ENCODE measurements at places on chromosomes 4 and X.

- no peak for DNase-seq
Observed at GRCh38 chr4:2634014-2634413, 97.6 kb downstream of the FAM193A start.

DNA sequence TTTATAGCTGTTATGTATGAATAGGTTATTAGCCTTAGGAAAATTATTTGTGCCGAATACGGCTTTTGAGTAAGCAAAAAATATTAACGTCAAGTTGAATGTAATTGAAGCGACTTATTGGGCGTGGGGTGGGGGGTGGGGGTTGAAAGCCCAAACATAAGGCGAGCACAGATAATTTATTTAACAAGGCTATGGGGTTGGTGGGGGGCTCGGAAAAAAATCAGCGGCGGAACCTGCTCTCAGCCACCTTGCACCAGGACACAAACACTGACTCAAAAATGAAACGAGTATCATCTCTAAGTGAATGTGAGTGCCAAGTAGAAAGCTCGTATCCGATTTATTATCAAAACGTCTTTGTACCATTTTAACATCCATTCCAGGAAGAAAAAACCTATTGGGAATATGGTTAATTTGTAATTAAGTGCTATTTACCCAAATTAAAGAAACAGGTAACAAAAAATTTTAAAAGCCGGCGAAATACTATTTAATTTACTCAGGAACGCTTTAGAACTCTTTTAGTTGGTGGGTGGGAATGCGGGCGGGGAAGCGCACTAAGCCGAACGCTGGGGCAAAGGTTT is 902 bp upstream of the LARP1B start:
- DNase-seq, result peak; percentile 61

- no peak for DNase-seq
Observed at GRCh38 chr4:123593655-123594054, 197.1 kb downstream of the SPRY1 start.

- no peak for DNase-seq
Observed at GRCh38 chr4:40194602-40195161, 2.1 kb upstream of the RHOH start.

DNA sequence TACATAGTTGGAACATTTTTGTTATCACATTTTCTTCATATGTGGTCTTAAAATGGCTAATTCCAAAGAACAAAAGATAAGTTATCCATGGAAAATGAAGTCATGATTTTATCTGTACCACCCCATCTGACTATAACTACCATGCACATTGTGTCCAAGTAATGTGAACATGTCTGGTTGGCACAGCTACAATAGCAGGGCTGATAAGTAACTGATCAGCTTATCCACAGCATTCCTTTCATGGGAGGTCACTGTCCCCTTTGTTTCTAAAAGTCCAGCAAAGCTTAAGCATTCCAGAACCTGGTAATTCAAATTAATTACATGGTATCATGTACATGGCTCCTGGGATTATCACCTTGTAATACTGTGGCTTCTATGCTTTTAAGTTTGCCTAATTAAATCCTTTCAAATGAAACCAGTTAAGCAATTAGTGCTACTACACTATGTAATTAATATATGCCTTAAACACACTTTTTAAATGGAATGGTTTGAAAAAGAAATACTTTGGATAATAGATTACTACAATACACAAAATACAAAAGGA is 21.1 kb upstream of the SORBS2 start:
- peak; percentile 92 for DNase-seq

DNA sequence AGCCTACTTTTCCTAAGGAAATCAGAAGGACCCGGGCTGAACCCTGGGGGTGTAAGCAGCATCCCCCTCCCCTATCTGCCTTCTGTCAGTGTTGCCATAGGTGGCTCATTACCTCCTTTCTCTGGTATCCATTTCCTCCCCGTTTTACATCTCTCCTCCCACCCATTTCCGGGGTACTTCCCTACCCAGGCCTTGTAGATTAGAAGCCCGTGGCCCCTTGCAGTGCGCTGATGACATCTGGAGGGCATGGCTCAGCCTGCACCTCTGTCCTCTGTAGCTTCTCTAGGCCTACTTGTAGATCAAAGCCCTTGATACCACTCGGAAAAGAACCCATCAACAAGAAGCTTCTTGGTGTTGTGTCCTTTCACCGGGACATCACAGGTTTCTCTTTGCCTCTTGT is 71.8 kb downstream of the NBDY start:
- DNase-seq, result no peak

- no peak for DNase-seq
Observed at GRCh38 chr4:183852910-183853547, 52.1 kb upstream of the STOX2 start.

GRCh38 chr4:19379191-19379708 is 872.5 kb upstream of the SLIT2 start:
- DNase-seq, result no peak

GRCh38 chr4:90419124-90419711 is 292.0 kb downstream of the CCSER1 start:
- peak; percentile 73 for DNase-seq

GRCh38 chr4:98232202-98232601 is 29.0 kb upstream of the RAP1GDS1 start:
- DNase-seq, result no peak

- DNase-seq, result no peak
Observed at GRCh38 chr4:125021189-125021588, 293.6 kb upstream of the FAT4 start.

DNA sequence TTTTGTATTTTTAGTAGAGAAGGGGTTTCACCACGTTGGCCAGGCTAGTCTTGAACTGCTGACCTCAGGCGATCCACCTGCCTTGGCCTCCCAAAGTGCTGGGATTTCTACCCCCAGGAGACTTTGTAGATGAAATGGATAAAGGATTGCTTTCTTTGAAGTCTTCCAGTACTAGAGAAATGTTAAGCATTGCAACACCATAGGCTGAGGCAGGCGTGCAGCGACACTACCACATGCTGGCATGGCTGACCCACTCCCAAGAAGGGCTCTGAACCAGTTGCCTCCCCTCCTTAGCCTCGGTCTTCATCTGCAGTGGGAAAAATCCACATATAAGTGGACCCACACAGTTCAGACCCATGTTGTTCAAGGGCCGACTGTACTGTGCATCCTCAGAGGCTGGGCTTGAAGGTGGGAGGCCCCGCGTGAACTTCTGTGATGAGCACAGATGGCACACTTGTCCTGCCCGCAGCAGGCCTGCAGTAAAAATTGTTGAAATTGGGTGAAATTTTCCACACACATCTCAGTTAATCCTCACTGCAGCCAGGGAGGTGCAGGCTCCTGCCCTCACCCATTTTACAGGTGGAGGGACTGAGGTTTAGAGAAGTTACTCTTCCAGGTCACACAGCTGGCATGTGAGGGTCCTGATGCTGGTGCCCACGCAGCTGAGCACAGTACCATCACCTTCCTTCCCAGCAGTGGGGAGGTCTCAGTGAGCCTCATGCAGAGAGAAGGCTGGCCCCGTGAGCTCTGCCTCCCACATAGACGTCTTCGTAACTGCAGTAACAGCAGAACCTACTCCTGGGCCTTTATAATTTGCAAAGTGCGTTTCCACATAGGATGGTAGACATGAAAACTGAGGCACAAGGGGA is 35.5 kb downstream of the HTRA3 start:
- DNase-seq, result no peak

DNA sequence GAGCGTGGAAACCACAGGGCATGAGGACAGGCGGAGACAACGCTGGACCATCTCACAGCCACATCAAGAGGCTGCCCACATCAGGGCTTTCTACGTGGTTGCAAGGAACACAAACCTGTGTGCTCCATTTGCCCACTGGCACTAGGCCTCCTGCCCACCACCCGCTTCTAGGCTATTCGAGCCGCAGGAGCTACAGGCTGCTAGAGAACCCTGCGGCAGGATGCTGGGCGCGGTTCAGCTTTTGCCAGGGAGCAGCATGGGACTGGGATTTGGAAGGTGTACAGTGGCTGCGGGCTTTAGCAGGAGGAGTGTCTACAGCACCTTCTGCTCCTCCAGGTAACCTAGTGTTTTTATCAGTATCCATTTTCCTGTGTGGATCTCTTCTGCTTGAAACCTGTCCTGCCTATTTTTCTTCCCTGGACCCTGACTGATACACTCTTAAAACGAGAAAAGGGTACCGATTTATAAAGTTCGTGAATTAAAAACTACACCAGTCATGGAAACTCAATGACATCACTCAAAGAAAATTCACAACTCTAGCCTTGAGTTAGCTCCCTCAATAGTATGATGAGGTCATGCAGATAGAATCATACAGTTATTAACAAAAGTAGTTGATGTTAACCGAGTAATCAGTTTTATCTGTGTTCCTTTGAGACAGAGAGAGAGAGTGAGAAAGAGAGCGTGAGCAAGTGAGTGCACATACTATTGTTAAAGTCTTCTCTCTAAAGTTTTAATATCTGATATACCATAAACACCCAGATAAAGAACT is 12.8 kb downstream of the NOP14 start:
- DNase-seq, result no peak

DNA sequence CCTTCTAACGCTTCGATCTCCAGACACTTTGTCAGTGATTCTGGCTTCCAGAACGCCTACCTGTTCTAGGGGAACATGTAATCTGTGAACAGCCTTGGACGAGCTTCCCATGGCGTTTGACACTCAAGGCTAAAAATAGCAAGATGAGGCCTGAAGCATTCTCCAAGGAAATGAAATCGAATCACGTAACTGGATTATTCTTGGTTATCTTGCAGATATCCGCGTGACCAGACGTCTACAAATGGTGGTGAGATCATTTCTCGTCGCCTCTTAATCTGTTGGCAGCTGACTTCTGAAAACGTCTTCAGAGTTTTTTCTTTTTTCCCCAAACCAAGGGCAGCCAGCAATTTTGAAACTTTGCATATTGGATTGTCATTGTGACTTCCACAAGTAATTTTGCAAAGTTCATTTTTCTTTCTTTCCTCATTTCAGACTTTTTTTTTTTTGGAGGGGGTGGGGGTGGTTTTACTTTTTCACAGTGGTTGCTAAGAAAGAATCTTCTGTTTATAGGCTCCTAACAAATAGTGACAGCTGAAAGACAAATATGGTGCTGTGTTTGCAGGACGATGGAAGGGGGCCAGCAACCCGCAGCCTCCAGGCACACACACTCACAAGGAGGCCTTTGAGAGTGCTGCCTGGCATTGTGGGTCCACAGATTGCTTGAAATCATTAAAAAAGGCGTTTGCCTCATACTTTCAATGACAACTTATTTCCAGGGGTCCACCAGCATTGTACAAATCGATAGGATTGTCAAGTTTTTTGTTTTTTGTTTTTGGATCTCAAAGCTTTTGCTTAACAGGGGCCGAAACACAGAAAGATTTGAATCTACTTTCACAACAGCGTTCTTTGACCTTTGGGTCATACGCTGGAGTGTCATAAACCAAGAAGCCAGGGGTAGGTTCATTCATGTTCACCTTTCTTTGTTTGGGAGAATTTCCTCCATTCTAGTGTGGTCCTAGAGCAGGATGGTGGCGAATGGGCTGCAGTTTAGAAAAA is 32.4 kb upstream of the PDLIM3 start:
- no peak for DNase-seq

DNA sequence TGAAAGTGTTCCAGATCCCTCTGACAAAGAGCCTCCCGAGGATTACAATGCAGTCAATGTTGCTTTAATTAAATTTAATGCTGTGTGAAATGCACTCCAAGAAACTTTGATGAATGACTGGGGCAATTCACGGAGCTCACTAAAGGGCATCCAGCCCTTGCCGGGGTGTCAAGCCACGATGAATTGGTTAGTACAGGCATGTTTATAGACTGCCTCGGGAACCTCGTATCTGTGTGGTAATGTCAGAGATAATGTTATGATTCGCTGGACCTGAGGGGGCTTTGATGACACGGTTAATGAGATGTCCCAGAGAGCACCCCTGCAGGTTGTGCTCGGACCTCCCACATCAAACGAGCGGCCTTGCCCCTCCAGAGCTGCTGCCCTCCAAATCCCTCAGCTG is 428.8 kb downstream of the NKX6-1 start:
- no peak for DNase-seq

DNA sequence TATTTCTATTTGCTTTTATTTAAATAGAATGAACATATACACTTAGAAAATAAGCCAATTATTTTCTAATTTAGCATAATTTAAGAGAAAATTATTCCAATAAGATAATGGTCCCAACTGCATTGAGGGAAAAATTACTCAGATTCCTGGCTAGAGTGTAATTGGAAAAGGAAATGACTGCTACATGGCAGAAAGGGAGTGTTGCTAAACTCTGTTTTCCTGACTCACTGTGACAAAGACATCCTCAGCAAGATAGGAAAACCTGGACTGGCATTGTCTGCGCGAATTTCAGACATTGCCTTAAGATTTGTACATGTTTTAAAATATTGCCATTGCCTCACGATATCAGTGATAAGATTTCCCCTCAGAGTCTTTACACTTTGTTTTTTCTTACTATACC is 8.2 kb downstream of the TNIP3 start:
- peak; percentile 39 for DNase-seq

GRCh38 chr4:16110199-16110598 is 26.4 kb upstream of the PROM1 start:
- DNase-seq, result no peak

DNA sequence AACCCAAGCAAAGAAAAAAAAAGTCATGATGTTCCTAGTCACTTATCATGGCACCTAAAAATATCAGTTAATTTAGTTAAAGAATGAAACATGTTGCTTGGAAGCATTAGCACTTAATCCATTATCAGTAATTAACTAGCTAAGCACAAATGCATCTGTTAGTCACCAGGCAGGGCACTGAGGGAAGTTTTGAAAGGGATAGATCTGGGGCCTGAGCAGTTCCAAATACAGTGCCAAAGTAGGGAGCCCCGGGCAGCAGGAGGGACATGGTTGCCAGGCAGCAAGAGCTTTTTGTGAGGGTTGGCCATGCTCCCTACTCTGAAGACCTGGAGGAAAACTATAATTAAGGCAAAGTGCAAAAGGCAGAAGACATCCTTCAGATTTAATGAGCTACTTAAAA is 62.0 kb downstream of the PHKA1 start:
- no peak for DNase-seq

DNA sequence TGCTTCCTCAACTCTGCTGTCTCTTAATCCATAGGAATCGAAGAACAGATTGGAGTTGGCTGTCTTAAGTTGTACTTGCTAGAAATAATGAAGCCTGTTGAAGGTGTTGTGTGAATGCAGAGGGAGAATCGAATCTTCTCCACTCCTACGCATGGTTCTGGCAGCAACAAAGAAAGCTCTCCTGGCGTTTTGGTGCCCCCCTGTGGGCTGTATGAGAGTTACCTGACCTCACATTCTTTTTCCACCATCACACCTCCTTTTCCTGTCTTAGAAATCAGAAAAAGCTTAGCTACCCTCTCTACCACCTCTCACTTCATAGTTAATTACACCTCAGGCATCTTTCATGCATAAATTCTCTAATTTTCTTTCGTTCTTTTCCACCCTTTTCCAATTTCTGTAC is 16.3 kb downstream of the KLF8 start:
- DNase-seq, result no peak

- no peak for DNase-seq
Observed at GRCh38 chrX:39451046-39451445, 646.7 kb downstream of the BCOR start.

GRCh38 chrX:132676561-132677186 is 187.8 kb upstream of the MBNL3 start:
- DNase-seq, result no peak

GRCh38 chrX:51461053-51462044 is 35.0 kb downstream of the NUDT11 start:
- DNase-seq, result peak; percentile 6

GRCh38 chr4:110344165-110344564 is 131.8 kb upstream of the ENPEP start:
- peak; percentile 23 for DNase-seq

Data from kidney glomerular epithelial cell (primary cell).